ENCODE measurements at places on chromosomes 3 and 15.

DNA sequence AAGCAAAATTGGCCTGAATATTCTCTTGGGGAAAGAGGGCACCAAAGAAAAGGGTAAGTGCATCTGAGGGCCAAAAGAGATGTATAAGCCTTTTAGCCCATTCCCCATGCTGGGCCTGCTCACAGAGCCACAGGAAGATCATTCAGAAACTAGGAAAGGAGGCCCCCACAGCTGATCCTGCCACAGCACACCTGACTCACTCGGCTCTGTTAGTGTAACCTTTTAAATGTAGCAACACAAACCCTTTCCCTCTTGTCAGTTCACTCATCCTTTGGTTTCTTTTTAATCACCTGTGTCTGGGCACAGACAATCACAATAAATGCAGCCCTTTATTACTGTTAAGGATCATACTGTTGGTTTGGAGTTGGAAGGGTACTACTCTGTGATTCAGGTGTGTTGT lies 69.9 kb downstream of the PDCD6IP start:
- no peak for DNase-seq

- DNase-seq, result no peak
Measured at GRCh38 chr3:187237741-187238140, 40.5 kb downstream of the RTP1 start.

DNA sequence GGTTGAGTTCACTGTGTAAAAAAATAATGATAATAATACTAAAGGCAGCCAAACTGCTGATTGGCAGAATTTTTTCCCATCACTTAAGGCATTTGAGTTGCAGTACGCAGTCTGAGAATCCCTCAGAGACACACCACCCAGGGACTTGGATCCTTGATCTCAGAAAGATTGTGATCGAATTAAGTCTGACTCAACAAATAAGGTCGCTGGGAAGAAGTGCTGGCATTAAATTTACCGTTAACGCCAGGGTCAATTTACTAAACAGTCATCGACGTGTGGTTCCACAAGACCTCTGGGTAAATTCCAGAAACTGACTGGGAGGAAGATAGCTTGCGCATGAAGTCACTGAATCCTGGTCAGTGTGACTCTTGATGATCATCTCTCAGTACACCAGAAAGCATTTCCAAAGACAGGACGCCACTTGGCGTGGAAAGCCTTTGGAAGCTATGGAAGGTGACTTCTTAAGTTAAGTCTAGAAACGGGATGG lies 48.3 kb upstream of the CGNL1 start:
- DNase-seq, result no peak

GRCh38 chr3:100600181-100601042 lies 9.0 kb upstream of the ADGRG7 start:
- no peak for DNase-seq

DNA sequence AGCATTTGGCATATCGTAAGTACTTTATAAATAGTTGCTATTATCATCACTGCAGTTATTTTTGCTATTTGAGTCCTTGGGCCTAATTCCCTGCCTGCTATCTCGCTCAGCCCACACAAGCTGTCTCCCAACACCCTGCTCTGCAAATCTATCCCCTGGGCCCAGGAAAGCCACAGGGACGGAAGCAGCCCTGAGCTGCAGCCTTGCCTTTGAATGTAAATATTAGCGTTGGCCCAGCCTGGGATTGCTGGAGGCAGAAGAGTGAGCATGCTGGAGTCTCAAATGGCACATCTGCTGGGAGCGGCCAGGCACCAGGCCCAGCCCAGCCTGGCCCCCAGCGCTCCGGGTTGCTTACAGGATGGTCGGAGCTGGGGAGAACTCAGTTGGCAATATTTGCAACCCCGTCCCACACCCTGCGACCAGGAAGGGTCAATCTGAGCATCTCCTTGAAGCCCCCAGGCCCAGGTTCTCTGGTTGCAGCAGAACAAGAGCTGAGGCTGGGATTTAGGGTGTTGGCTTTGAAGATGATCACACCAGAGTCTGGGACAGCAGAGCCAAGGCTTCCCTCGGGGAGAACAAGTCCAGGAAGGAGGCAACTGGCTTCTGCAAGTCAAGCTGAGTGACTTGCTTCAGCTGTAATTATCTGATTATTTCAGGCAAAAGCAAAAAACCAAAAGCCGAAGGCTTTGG lies 529.6 kb downstream of the SHQ1 start:
- DNase-seq, result no peak

DNA sequence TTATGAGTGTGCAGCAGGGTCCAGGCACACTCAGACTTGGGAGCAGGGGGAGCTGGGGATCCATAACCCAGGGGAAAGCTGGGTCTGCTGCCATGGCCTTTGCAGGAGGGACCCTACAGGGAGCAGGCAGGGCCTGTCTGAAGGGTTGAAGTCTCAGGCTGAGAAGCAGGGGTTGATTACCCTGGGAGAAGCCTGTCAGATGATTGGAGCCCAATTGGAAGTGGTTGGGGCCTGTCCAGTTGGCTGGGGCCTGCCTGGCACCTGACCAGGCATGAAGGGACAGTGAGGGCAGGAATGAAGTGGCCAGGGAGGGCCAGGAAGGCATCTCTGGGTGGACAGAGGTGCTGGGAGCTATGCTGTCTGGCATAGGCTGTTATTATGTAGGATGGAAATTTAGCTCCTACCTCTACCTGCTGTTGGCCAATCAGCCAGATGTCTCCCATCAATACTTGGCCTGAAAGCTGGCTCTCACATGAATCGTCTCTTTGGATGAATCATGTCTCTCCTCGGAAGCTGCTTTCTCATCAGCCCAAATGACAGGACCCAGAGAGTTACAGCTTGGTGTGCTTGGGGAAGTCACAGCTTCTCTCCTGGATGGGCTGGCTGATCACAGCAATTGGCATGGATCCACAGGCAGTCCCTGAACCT lies 27.4 kb upstream of the SLCO2A1 start:
- DNase-seq, result no peak

- no peak for DNase-seq
Measured at GRCh38 chr15:32994810-32995424, 199.6 kb downstream of the FMN1 start.

DNA sequence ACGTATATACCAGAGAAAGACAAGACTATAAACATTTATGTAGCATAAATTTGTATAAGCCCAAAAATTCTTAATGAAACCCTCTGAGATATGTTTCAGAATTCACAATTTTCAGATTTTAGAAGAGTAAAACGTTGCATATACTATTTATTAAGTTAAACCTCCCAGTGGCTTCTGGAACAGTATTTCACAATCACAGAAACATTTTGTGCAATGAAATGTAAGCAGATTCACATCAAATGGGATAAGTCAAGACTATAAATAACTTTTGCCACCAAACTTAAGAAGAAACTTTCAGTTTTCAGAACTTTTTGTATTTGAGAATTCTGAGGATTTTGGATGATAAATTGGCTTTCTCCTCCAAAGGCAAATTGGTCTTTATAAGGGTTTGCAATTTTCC lies 9.2 kb downstream of the SLTM start:
- no peak for DNase-seq

- no peak for DNase-seq
Measured at GRCh38 chr3:16317561-16317945, 52.5 kb downstream of the OXNAD1 start.

DNA sequence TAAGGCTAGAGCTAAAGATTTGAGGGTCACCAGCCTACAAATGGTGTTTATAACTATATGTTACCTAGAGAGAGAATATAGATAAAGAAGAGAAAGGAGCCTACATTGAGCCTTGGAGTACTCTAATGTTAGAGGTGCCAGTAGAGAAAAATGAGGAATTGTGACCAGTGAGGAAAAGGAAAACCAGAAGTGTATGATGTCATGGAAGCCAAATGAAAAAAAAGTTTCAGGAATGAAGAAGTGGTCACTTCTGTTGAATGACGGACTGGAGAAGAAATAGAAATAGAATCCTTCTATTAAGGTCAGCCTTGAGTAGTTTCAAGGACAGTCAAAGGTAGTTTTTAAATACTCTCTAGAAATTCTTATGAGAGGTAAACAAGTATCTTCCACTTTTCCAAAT lies 51.2 kb upstream of the MLF1 start:
- DNase-seq, result no peak

DNA sequence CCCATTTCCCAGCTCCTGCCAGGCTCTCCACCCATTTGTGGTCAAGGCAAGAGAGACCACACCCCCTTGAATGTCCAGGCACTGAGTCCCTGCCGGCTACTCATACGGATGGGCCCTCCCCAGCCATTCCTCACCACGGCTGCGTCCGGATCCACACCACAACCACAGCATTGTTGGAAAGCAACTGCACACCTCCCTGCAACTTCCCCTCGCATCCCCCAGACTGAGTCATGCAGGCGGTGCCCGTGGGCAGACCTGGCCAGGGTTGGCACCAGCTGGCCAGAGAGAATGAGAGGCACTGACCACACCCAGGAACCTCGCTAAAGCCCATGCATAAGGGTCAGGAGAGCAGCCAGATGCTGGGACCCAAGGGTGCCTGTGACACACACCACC lies 30.5 kb downstream of the LOXL1 start:
- no peak for DNase-seq

GRCh38 chr15:80645494-80646065 lies 49.5 kb upstream of the ABHD17C start:
- no peak for DNase-seq

GRCh38 chr15:53470743-53471142 lies 288.7 kb downstream of the WDR72 start:
- no peak for DNase-seq

- DNase-seq, result no peak
Measured at GRCh38 chr3:98567666-98568270, 25.6 kb downstream of the CPOX start.

DNA sequence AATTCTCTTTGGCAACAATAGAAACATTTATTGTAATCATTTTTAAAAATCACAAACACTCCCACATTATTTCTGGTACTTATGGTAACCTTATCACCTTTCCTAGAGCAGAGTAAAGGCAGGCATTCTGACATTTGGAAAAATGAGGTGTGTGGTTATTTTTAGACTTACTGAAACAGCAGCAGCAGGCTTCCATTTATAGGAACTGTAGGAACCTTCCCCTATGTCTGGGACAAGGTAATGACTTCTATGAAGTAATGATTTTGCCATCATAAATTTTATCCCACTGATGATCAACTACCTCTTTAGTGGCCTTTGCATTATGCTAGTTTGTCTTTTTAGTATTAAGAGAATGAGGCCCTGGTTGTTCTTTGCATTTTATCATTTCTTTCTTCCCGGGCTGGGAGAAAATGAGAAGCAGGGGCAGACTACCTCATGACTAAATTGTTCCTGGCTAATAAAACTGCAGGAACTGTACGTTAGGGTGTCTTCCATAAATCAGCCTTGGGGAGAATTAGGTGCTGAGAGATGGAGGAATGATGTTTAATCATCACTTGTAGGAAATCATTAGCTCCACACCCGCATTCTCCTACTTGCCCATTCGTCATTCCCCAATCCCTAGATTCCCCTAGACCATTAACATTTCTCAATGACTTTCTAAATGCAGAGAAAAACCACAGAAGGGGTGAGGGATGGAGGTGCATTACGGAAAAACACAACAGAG lies 680.3 kb downstream of the AGBL1 start:
- no peak for DNase-seq

DNA sequence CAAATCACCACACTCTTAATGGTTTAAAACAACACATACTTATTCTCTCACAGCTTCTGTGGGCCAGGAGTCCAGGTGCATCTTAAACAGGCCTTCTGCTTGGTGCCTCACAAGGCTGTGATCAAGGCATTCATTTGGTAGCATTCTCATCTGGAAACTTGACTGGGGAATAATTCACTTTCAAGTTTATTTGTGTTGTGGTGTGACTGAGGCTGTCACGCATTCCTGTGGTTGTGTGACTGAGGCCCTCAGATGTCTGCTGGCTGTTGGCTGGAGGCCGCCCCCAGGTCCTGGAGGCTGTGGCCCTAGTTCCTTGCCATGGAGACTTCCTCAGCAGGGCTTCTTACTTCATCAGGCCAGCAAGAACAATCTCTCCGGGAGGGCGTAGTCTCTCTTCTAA lies 16.9 kb upstream of the FAM3D start:
- no peak for DNase-seq

GRCh38 chr3:197908957-197909701 lies 40.9 kb upstream of the RPL35A start:
- no peak for DNase-seq

- DNase-seq, result no peak
Measured at GRCh38 chr15:83199288-83199687, 8.3 kb downstream of the HDGFL3 start.

GRCh38 chr15:76343313-76343996 lies 6.9 kb downstream of the ISL2 start:
- no peak for DNase-seq

- no peak for DNase-seq
Measured at GRCh38 chr3:5231487-5231886, 44.0 kb downstream of the EDEM1 start.

GRCh38 chr3:36837089-36837488 lies 72.7 kb upstream of the DCLK3 start:
- no peak for DNase-seq

- DNase-seq, result no peak
Measured at GRCh38 chr3:180657094-180657493, 22.2 kb downstream of the CCDC39 start.

All from NCI-H187 treated with DMSO at 0.1 percent for 48 hours (cell line).